ENCODE measurements at places on chromosomes 6 and 20. TPM values are rescaled to one million over a fixed set of nuclear protein-coding genes. Genes with fewer than 3 reads are reported as not detected.

The FERMT1 gene
- total RNA-seq, result 1.4 TPM

The MKKS gene
- total RNA-seq, result 16.8 TPM

- DNase-seq, result peak; percentile 93
Observed at GRCh38 chr6:157763129-157763903, 59.7 kb upstream of the SNX9 start.

- DNase-seq, result no peak
Observed at GRCh38 chr6:74346936-74347535, 651.0 kb downstream of the CD109 start.

DNA sequence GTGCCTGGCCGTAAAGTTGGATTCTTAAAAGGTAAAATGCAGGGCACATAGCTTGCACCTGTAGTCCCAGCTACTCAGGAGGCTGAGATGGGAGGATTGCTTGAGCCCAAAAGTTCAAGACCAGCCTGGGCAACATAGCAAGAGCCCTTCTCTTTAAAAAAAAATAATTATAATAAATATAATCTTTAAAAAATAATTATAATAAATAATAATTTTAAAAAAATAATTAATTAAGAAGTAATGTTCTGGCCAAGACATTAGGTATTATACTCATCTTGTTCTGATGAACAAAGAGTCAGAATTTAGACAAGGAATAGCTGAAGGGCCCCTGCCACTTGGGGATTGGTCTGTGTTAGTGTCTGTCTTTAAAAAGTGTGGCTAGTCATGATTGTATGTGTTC is 13.9 kb downstream of the ENTPD6 start:
- no peak for DNase-seq

DNA sequence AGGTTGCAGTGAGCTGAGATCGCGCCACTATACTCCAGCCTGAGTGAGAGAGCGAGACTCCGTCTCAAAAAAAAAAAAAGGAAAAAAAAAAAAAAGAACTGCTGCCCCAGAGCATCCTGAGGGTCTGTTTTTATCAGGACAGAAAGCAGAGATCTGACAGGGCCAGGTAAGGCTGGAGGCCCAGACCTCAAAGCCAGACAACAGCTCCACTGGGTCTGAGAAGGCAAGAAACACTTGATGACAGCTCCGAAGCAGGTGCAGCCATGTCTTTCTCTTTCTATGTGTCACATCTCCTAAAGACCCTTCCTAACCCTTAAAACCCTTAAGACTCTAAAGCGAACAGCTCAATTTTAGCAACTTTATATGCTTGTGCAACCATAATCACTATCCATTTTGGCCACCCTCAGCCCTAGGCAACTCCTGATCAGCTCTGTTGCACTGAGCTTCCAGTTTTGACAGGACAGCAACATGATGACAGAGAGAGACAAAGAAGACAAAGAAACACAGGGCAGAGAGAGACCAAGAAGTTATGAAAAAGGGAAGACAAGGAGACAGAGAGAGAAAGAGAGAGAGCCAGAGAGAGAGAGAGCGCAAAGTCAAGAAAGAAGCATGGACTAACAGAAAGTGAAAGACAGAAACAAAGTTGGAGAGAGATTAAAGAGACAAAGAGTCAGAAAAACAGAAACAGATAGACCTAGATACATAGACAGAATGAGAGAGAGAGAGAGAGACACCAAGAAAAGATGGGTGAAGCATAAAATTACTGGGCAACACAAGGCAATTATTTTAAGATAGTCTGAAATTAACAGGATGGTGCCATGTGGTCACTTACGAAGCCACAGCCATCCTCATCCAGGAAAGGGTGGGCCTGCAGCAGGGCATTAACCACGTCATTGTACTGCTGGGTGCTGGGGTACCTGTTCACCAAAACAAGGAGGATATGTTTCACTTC is 39.2 kb downstream of the SAMD3 start:
- DNase-seq, result no peak

GRCh38 chr6:43768983-43769525 is 957 bp upstream of the VEGFA start:
- DNase-seq, result peak; percentile 49
